ENCODE measurements at places on chromosomes 3 and 15. TPM values are rescaled to one million over a fixed set of nuclear protein-coding genes. Genes with fewer than 3 reads are reported as not detected.

TRAIP gene
- 27.1 TPM for total RNA-seq

TICRR gene
- 21.0 TPM for total RNA-seq

DISP2 gene
- 0.02 TPM for total RNA-seq

PTX3 gene
- not detected for total RNA-seq

SAMMSON gene
- not detected for total RNA-seq

DNAH12 gene
- not detected for total RNA-seq

CHST2 gene
- total RNA-seq: 6.4 TPM

GLCE gene
- total RNA-seq: 3.8 TPM

GRCh38 chr3:106577241-106577640 is 708.4 kb upstream of the CBLB start:
- H3K4me1 ChIP-seq: peaks cover 2% of the 10 kb centered on the region
- H3K36me3 ChIP-seq: peaks cover 1% of the 10 kb centered on the region
- no peak for DNase-seq
- no peak overlapping the region for H3K27ac ChIP-seq
- H3K27me3 ChIP-seq: no peaks in the 10 kb centered on the region

GRCh38 chr3:124299831-124300230 is 307.9 kb upstream of the ROPN1 start:
- no peaks in the 10 kb centered on the region for H3K27me3 ChIP-seq
- no peaks in the 10 kb centered on the region for H3K4me1 ChIP-seq
- no peak overlapping the region for H3K27ac ChIP-seq
- no peaks in the 10 kb centered on the region for H3K36me3 ChIP-seq
- peak; percentile 1 for DNase-seq
- no peak overlapping the region for H3K4me3 ChIP-seq

DNA sequence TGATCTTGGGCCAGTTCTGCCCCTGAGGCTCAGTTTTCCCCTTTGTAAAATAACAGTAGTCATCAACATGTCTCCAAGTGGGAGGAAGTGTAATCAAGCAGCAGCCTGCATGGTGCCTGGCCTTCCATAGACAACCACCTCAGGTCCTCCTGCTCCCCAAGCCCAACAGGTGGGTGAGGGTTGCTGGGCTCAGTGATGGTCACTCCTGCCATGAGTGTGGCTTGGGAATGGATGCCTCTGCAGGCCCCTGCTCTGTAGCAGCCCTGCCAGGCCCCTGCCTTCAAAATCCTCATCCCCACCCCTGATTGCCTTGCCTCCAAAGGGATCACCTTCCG is 59.1 kb upstream of the SLC6A1 start:
- H3K4me3 ChIP-seq: no peak overlapping the region
- H3K36me3 ChIP-seq: no peaks in the 10 kb centered on the region
- H3K27me3 ChIP-seq: no peaks in the 10 kb centered on the region
- H3K27ac ChIP-seq: no peak overlapping the region

GRCh38 chr15:48440084-48440483 is 108.9 kb downstream of the DUT start:
- H3K27me3 ChIP-seq: peaks cover 2% of the 10 kb centered on the region
- no peak overlapping the region for H3K4me3 ChIP-seq
- H3K4me1 ChIP-seq: no peaks in the 10 kb centered on the region

- peak; percentile 64 for DNase-seq
- H3K4me1 ChIP-seq: peaks cover 48% of the 10 kb centered on the region
- H3K27me3 ChIP-seq: no peaks in the 10 kb centered on the region
- H3K27ac ChIP-seq: peak overlapping the region; percentile 78
Observed at GRCh38 chr3:106172780-106173179, 304.0 kb upstream of the CBLB start.

DNA sequence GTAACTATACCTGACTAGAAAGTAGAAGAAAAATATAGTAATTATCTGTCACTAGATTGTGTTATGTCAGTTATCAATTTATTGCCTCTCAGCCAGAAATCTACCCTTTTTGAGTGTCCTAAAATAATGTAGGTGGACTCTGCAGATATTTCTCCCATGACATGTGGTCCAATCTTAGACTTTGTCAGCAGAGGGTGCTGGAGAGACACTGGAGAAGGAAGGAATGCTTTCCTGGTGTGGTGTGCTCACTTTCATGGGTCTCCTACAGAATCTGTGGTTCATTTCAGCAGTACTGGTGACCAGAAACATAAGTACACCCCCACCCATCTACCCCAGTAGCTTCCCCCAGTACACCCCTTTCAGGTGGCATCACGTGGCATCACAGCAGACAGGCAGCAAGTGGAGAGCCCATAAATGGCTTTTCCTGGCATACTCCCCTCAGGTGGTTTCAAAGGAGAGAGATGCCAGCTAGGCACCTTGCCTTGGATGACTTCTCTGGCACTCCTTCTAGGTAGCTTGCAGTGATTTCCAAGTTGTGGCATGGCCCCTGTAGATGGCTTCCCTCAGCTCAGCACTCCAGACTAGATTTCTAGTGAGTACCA is 114.7 kb downstream of the GADL1 start:
- H3K36me3 ChIP-seq: no peaks in the 10 kb centered on the region
- H3K4me1 ChIP-seq: no peaks in the 10 kb centered on the region
- DNase-seq: peak; percentile 64
- H3K4me3 ChIP-seq: no peak overlapping the region

DNA sequence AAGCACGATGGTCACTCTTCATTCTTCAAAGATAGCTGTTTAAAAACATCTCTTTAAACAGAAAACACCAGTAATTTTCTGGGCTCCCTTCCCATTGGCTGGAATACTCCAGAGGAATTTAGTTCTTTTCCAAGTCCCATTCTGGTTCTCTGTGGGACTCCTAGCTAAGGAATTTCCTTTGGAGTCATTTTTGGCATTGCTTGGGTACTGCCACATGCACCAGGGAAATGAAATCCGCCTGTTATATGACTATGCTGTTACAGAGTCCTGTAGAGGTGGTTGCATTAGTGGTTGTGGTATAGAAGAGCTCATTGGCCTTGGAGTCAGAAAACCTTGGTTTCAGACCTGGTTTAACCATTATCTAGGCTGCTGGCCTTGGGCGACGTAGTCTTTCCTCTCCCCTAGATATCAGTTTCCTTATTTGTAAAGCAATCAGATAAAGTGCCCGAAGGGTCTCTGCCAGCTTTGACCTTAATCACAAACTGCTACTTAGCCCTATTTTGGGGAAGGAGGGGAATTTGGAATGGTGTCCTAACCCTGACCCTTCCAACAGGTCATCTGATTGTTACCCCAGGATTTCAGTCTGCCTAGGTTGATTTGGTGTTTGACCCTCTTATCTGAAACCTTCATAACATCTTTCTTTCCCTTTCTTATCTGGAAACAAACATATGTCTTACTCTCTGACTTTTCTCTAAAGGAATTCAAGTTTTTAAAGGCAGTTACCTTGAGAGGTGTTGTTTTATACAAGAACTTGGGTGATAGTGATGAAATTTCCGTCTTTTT is 13.4 kb downstream of the RTP1 start:
- no peaks in the 10 kb centered on the region for H3K4me1 ChIP-seq
- H3K36me3 ChIP-seq: no peaks in the 10 kb centered on the region
- no peak for DNase-seq
- no peak overlapping the region for H3K4me3 ChIP-seq
- H3K27me3 ChIP-seq: peaks cover 24% of the 10 kb centered on the region

GRCh38 chr3:129432036-129432435 is 3.6 kb upstream of the EFCAB12 start:
- peaks cover 3% of the 10 kb centered on the region for H3K27me3 ChIP-seq
- H3K4me3 ChIP-seq: no peak overlapping the region
- peaks cover 60% of the 10 kb centered on the region for H3K36me3 ChIP-seq

GRCh38 chr3:195544230-195544536 is 1.1 kb upstream of the PPP1R2 start:
- peaks cover 17% of the 10 kb centered on the region for H3K36me3 ChIP-seq
- peak overlapping the region; percentile 89 for H3K4me3 ChIP-seq
- peaks cover 72% of the 10 kb centered on the region for H3K4me1 ChIP-seq
- peak overlapping the region; percentile 87 for H3K27ac ChIP-seq
- H3K27me3 ChIP-seq: no peaks in the 10 kb centered on the region
- peak; percentile 66 for DNase-seq

GRCh38 chr3:184077881-184078280 is 19.0 kb upstream of the HTR3E start:
- no peak overlapping the region for H3K27ac ChIP-seq
- no peak overlapping the region for H3K4me3 ChIP-seq
- DNase-seq: no peak
- H3K36me3 ChIP-seq: no peaks in the 10 kb centered on the region
- H3K27me3 ChIP-seq: peaks cover 2% of the 10 kb centered on the region
- H3K4me1 ChIP-seq: no peaks in the 10 kb centered on the region

DNA sequence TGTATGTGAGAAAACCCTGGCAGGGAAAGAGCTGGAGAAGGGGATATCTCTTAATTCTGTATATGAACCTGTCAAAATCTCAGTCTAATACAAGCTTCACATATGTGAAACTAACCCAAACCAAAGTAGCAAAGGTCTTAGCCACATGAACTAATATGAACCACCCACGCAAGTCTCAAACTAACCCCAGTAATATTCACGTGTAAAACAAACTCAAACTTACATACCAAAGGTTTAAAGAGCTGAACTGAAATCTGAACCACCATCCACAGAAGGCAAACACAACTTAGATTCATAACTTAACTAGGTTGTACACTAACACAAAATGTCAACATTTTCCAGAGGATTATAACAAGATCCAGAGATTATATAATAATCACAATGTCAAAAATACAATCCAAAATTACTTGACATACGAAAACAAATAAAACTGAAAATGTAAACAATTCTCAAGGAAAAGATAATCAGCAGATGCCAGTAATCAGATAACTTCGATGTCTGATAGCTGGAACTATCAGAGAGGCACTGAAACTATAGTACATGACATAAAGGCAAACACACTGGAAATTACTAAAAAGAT is 64.1 kb downstream of the VPS13C start:
- no peak overlapping the region for H3K4me3 ChIP-seq
- H3K27me3 ChIP-seq: no peaks in the 10 kb centered on the region
- H3K36me3 ChIP-seq: peaks cover 42% of the 10 kb centered on the region
- DNase-seq: no peak

DNA sequence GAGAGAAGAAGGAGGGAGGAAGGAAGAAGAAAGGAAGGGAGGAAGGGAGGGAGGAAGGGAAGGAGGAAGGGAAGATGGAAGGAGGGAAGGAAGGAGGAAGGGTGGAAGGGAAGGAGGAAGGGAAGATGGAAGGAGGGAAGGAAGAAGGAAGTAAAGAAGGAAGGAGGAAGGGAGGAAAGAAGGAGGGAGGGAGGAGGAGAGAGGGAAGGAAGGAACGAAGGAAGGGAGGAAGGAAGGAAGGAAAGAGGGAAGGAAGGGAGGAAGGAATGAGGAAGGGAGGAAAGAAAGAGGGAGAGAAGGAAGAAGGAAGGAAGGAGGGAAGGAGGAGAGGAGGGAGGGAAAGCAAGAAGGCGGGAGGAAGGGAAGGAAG is 31.8 kb upstream of the ALDH1L1 start:
- no peak overlapping the region for H3K4me3 ChIP-seq
- no peak overlapping the region for H3K27ac ChIP-seq
- DNase-seq: no peak
- H3K36me3 ChIP-seq: no peaks in the 10 kb centered on the region
- H3K27me3 ChIP-seq: peaks cover 41% of the 10 kb centered on the region

- no peaks in the 10 kb centered on the region for H3K36me3 ChIP-seq
- no peaks in the 10 kb centered on the region for H3K27me3 ChIP-seq
- H3K27ac ChIP-seq: no peak overlapping the region
- H3K4me3 ChIP-seq: no peak overlapping the region
- no peak for DNase-seq
Observed at GRCh38 chr3:114841515-114841914, 305.6 kb downstream of the ZBTB20 start.

- H3K4me3 ChIP-seq: no peak overlapping the region
- DNase-seq: peak; percentile 61
- peaks cover under 1% of the 10 kb centered on the region for H3K27me3 ChIP-seq
- H3K27ac ChIP-seq: no peak overlapping the region
- no peaks in the 10 kb centered on the region for H3K36me3 ChIP-seq
Observed at GRCh38 chr3:115217678-115218451, 70.8 kb upstream of the ZBTB20 start.

- no peak for DNase-seq
- H3K4me3 ChIP-seq: no peak overlapping the region
- no peaks in the 10 kb centered on the region for H3K36me3 ChIP-seq
- no peak overlapping the region for H3K27ac ChIP-seq
- H3K27me3 ChIP-seq: peaks cover 17% of the 10 kb centered on the region
Observed at GRCh38 chr15:99109555-99110021, 4.7 kb downstream of the SYNM start.

DNA sequence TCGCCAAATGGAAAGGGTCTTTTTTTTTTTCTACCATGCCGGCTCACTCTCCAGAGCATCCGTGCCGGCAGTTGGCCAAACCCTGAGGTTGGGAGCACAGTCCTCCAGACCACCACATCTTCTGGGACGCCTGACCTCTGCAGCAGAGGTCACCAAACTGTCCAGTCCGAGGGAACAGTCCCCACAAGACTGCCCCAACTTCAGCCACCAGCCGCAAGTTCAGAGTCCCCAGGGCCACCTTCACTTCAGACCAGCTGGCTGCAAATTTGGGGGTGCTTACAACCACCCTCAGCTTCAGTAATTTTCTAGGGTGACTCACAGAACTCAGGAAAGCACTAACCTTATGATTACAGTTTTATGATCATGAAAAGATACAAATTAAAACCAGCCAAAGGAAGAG is 28.9 kb downstream of the PLA2G4D start:
- H3K27ac ChIP-seq: no peak overlapping the region
- no peak for DNase-seq
- peaks cover 14% of the 10 kb centered on the region for H3K27me3 ChIP-seq
- H3K36me3 ChIP-seq: no peaks in the 10 kb centered on the region
- no peak overlapping the region for H3K4me3 ChIP-seq
- H3K4me1 ChIP-seq: peaks cover 2% of the 10 kb centered on the region

DNA sequence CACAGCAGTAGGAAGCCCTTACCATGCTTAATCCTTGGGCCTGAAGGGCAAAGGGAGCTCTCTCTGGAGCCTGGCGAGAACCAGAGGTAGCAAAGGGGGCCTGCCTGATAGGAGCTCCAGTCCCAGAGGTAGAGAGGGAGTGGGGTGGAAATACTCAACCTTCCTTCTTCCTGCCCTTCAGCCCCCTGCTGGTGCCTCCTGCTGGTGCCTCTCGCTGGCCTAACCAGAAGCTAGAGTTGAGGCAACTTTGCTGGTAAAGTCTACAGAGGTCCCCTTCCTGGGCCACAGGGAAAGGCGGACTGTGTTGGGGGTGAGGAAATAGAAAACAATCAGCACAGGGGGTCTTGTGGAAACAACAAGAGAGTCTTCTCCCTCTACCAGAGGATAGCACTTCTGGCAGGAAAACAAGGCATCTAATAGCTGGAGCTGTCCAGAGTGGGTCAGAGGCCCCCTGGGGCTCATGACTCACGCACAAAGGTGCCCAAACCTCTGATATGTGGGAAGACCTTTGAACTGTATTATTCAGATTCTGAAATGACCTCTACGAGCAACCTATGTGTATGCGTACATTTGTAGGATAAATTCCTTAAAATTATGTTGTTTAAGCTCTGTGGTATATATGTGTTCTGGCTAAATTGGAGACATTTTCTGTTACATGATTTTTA is 133.9 kb downstream of the LRRC28 start:
- no peaks in the 10 kb centered on the region for H3K27me3 ChIP-seq
- peaks cover 10% of the 10 kb centered on the region for H3K4me1 ChIP-seq
- no peak overlapping the region for H3K27ac ChIP-seq
- no peak overlapping the region for H3K4me3 ChIP-seq
- DNase-seq: peak; percentile 47
- H3K36me3 ChIP-seq: peaks cover 12% of the 10 kb centered on the region

GRCh38 chr15:81281766-81282605 is 42.0 kb downstream of the STARD5 start:
- H3K4me1 ChIP-seq: peaks cover 41% of the 10 kb centered on the region
- H3K27ac ChIP-seq: no peak overlapping the region
- H3K36me3 ChIP-seq: peaks cover 13% of the 10 kb centered on the region
- DNase-seq: no peak
- H3K4me3 ChIP-seq: no peak overlapping the region
- no peaks in the 10 kb centered on the region for H3K27me3 ChIP-seq

- peaks cover 64% of the 10 kb centered on the region for H3K27me3 ChIP-seq
- DNase-seq: no peak
- H3K4me3 ChIP-seq: no peak overlapping the region
- H3K4me1 ChIP-seq: peaks cover 4% of the 10 kb centered on the region
- H3K36me3 ChIP-seq: no peaks in the 10 kb centered on the region
Observed at GRCh38 chr3:58482917-58483636, 8.8 kb upstream of the KCTD6 start.

All from activated CD4-positive, alpha-beta T cell treated with anti-CD3 and anti-CD28 coated beads, Interleukin-2, amount 10 ng/mL, durations not matched to agents 24 days and 14 days (primary cell).